ENCODE measurements at places on chromosomes 5 and 9. TPM values are rescaled to one million over a fixed set of nuclear protein-coding genes. Genes with fewer than 3 reads are reported as not detected.

FOXI1 gene
- polyA plus RNA-seq, result not detected

TMEFF1 gene
- polyA plus RNA-seq, result not detected

GRCh38 chr9:114416290-114416689, 28.5 kb upstream of the AKNA start:
- no peak for DNase-seq
- no peaks in the 10 kb centered on the region for H3K4me1 ChIP-seq
- H3K36me3 ChIP-seq, result no peaks in the 10 kb centered on the region
- H3K27me3 ChIP-seq, result no peaks in the 10 kb centered on the region
- H3K27ac ChIP-seq, result no peak overlapping the region

DNA sequence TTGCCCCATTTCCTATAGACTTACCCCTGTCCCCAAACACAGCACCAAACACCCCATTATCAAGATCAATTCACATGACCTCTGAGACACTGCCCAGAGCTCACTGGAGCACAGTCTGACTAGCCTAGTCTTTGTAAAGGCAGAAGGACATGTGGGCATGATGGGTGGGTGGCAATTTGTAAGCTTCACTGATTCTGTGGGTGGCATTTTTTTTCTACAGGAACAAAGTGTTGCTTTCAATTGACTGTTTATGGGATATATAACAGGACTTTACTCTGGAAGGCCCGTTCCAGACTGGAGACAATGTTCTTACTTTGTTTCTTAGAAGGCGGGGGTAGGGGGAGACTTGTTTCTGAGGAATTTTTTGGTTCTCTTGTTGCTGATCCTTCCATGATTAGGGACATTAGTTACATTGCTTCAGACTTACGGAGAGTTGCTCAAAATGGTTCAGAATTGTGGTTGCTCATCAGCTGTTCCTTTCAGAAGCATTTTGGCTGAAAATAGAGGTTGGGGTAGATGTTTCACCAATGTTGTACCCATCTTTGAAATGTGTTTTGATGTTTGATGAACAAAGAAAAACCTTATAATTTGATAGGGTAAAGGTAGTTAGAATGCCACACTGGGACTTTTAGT, 20.2 kb downstream of the NNT start:
- no peak overlapping the region for H3K4me3 ChIP-seq
- peaks cover 4% of the 10 kb centered on the region for H3K36me3 ChIP-seq
- no peak overlapping the region for H3K27ac ChIP-seq
- no peak for DNase-seq
- H3K27me3 ChIP-seq, result no peaks in the 10 kb centered on the region

ORM2 gene
- not detected for polyA plus RNA-seq

DNA sequence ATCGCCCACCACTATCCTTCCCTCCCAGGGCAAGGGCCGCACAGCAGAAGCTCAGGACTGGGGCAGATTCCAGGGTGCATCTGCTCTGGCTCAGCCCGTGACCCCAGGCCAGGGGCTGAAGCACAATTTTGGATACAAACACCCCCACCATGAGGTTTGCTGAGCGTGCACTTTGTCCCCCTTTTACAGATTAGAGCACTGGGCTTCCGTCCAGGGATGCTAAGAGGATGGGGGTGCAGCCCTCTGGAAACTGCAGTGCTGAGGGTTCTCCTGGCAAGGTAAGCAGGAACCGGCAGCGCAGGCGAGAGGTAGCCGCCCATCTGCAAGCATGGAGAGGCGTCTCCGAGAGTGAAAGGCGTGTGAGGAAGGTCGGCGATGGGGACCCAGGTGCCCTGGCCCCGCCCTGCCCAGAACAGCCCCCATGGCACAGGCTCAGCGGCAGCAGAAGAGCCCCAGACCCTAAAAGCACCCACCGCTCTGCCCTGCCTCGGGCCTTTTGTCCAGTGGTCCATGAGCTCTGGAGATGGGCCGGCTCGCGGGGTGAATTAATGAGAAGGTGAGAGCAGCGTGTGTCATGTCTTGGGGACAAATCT, 54.5 kb upstream of the OLFM1 start:
- H3K27ac ChIP-seq, result no peak overlapping the region
- H3K27me3 ChIP-seq, result no peaks in the 10 kb centered on the region
- DNase-seq, result no peak

DNA sequence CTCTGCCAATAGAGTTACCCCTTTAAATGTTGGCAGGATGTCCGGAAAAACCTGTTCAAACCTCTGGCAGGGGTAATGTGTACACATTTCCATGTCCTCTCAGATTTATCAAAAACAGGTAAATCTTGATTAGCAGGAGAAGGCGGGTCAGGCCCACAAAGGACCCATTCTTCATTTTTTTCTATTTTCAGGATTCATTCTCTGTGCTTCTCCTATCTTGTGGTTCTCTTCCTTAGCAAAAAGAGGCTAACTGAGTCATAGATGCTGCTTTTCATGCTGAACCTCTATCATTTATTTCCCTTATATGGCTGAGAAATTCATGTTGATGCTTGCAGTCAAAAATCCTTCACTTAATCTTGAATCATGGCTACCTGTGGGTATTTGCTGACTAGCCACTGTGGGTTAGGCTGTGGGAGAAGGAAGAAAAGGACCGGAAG, 112.7 kb upstream of the IQGAP2 start:
- H3K27ac ChIP-seq, result no peak overlapping the region
- H3K4me3 ChIP-seq, result no peak overlapping the region
- peaks cover 2% of the 10 kb centered on the region for H3K4me1 ChIP-seq
- no peaks in the 10 kb centered on the region for H3K36me3 ChIP-seq
- no peaks in the 10 kb centered on the region for H3K27me3 ChIP-seq

GRCh38 chr5:2142456-2142954, 259.8 kb upstream of the IRX4 start:
- H3K27me3 ChIP-seq, result no peaks in the 10 kb centered on the region
- no peaks in the 10 kb centered on the region for H3K36me3 ChIP-seq
- H3K4me3 ChIP-seq, result no peak overlapping the region
- H3K27ac ChIP-seq, result no peak overlapping the region

DNA sequence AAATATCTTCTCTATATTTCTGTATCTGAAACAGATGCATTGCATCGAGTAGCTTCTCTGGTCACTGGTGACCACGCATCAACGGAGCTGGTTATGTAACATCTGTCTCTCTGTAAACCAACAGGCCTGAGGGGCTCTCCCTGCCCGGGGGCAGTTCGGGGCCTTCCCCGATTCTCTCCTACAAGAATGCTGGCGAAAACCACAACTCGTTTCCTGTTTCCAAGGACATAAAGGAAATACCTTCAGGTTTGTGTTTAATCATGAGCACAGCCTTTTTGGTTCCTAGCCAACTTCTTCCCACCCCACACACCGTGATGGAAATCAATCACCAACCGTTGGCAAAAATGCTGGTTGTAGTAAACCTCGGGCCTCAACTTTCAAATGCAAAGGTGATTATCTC, 25.1 kb downstream of the GDNF start:
- H3K27me3 ChIP-seq, result no peaks in the 10 kb centered on the region
- H3K4me3 ChIP-seq, result no peak overlapping the region
- no peaks in the 10 kb centered on the region for H3K36me3 ChIP-seq
- DNase-seq, result no peak
- no peak overlapping the region for H3K27ac ChIP-seq
- H3K4me1 ChIP-seq, result no peaks in the 10 kb centered on the region

DNA sequence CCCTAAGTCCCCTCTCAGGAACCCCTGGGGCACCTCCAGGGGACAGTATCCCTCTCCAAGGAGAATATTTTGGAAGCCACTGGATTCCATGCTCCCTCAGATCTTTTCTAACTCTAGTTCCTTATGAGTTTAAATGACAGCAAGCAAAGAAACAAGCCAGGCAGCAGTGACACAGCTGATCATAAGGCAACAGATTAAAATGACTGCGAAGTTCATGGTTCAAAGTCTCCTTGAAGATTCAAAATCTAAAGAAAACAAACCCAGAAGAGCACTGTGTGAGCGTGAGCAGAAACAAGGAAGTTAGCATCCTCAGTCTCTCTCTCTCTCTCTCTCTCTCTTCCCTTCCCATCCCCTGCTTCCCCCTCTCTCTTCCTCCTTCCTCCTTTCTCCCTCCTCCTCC, 316.7 kb upstream of the SLC30A5 start:
- no peaks in the 10 kb centered on the region for H3K4me1 ChIP-seq
- no peak overlapping the region for H3K4me3 ChIP-seq
- no peak overlapping the region for H3K27ac ChIP-seq
- DNase-seq, result peak; percentile 79
- H3K27me3 ChIP-seq, result no peaks in the 10 kb centered on the region

- no peaks in the 10 kb centered on the region for H3K4me1 ChIP-seq
- H3K27me3 ChIP-seq, result no peaks in the 10 kb centered on the region
- no peaks in the 10 kb centered on the region for H3K36me3 ChIP-seq
- DNase-seq, result no peak
Measured at GRCh38 chr5:87195104-87195591, 72.5 kb upstream of the RASA1 start.

GRCh38 chr5:96986450-96986849, 50.6 kb downstream of the LNPEP start:
- no peaks in the 10 kb centered on the region for H3K4me1 ChIP-seq
- no peak overlapping the region for H3K4me3 ChIP-seq
- no peak overlapping the region for H3K27ac ChIP-seq
- H3K27me3 ChIP-seq, result no peaks in the 10 kb centered on the region
- DNase-seq, result no peak
- H3K36me3 ChIP-seq, result peaks cover 4% of the 10 kb centered on the region

GRCh38 chr9:83992407-83992806, 11.8 kb downstream of the RMI1 start:
- no peak overlapping the region for H3K4me3 ChIP-seq
- H3K4me1 ChIP-seq, result no peaks in the 10 kb centered on the region
- H3K27ac ChIP-seq, result no peak overlapping the region
- no peaks in the 10 kb centered on the region for H3K27me3 ChIP-seq
- peak; percentile 49 for DNase-seq

- H3K27ac ChIP-seq, result no peak overlapping the region
- no peak overlapping the region for H3K4me3 ChIP-seq
- H3K27me3 ChIP-seq, result no peaks in the 10 kb centered on the region
Measured at GRCh38 chr5:63230754-63231153, 652.1 kb downstream of the LRRC70 start.

DNA sequence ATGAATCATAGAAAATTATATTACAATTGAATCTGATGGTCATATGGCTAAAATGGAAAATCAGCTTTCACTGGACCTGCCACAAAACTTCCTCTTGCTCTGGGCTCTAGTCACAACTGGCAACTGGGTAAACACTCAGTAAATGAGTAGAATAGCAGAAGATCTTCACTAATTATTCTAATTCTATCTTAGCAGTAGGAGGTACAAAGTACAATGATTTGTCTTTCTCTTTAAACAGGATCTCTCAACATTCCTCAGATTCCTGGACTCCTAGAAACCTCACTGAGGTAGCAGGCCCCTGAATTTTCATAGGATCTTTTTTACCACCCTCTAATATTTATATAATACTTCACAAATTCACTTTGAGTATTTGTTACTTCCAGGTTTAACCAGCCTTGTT, 239.9 kb upstream of the SMARCA2 start:
- no peaks in the 10 kb centered on the region for H3K36me3 ChIP-seq
- no peak overlapping the region for H3K27ac ChIP-seq
- H3K4me1 ChIP-seq, result no peaks in the 10 kb centered on the region
- DNase-seq, result no peak
- no peaks in the 10 kb centered on the region for H3K27me3 ChIP-seq
- no peak overlapping the region for H3K4me3 ChIP-seq
